ENCODE measurements at places on chromosomes 1 and 21.

DNA sequence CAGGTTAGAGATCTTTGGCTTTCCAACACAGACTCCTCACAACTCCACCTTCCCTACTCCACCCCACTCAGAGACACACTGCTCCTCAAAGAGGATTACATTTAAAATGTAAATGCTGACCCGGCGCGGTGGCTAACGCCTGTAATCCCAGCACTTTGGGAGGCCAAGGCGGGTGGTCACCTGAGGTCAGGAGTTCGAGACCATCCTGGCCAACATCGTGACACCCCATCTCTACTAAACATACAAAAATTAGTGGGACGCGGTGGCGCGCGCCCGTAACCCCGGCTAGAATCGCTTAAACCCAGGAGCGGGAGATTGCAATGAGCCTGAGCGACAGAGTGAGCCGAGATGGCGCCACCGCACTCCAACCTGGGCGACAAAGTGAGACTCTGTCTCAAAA lies 1.8 kb upstream of the ANP32E start:
- no peak for DNase-seq

GRCh38 chr1:18414872-18415447 lies 65.8 kb upstream of the KLHDC7A start:
- no peak for DNase-seq

DNA sequence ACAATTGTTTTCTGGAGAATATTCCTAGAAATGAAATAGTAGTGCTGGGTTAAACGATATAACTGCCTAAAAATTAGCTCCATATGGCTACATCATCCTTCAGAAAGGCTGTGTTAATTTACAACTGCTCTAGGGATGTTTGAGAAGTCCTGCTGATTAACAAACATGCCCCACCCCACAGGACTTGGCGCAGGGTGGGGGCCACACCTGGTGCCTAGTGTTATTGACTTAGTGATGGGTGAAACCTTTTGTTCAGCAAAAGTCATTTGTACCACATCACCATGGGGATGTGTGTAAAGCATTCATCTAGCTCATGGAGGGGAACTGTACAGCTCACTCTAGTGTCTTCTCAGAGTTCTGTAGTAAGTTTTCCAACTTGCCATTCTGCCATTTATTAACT lies 492.8 kb downstream of the CAMTA1 start:
- no peak for DNase-seq

GRCh38 chr1:37069406-37069805 lies 35.1 kb upstream of the GRIK3 start:
- no peak for DNase-seq

DNA sequence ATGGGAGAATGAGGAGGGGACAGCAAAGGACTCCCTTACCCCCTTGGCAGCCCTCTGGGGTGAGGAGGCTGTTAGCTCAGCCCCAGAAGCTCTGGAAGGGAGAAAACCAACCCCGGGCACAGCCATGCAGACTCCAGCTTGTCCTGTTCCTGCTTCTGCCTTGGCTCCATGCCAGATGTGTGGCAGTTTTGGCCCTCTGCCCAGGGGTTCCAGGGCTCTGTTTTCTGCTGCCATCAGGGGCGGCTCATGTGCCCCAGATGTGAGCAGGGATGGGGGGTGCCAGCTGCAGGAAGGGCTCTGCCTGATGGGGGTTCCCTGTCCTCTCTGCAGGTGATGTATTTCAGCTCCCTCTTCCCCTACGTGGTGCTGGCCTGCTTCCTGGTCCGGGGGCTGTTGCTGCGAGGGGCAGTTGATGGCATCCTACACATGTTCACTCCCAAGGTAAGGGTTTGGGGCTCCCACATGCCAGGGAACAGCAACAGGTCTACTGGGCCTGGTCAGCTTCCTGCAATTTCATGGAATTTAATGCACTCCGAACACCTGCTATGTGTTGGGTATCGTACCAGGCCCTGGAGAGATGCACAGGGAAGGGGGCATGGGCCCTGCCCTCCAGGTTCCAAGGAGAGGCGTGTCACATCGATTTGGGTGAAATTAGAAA lies 26.1 kb downstream of the SLC6A17 start:
- no peak for DNase-seq

- DNase-seq: peak; percentile 55
These were observed 228.6 kb downstream of the PAPPA2 start for GRCh38 chr1:176691251-176692228.

DNA sequence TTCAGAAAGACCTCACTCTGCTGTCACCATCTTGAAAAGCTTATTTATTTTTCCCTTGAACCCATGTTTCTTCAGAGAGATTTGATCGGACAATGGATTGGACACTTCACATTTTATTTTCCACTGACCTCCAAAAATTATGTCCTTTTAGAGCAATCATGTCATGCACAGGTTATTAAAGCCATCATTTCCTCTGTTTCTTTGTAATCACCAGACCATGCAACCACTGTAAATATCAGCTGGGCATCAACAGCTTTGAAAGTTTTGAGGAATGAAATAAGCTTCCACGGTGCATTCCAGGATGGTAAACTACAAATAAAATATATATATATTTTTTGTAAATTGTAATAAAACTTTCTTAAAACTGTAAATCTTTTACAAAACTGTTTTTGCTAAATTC lies 144.1 kb upstream of the ADAMTS5 start:
- DNase-seq: no peak

GRCh38 chr1:85581802-85582686 lies 1.5 kb downstream of the CCN1 start:
- no peak for DNase-seq

DNA sequence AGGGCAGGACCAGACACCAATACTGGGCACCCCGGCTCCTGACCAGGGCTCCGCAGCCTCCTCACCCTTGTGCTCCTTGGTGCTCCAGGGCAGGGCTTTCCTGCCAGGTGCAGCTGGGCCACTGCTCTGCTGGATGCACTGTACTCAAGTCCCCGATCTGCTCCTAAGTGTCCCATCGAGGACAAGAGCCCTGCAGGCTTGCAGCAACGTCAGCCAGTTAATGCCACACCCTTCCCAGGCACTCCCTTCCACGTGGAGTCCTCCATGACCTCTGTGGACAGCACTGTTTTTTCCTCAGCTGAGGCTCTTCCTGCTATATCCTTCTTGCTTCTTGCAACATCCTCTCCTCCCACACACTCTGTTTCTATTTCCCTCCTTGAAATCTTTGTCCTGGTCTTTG lies 94.0 kb upstream of the NGF start:
- no peak for DNase-seq

DNA sequence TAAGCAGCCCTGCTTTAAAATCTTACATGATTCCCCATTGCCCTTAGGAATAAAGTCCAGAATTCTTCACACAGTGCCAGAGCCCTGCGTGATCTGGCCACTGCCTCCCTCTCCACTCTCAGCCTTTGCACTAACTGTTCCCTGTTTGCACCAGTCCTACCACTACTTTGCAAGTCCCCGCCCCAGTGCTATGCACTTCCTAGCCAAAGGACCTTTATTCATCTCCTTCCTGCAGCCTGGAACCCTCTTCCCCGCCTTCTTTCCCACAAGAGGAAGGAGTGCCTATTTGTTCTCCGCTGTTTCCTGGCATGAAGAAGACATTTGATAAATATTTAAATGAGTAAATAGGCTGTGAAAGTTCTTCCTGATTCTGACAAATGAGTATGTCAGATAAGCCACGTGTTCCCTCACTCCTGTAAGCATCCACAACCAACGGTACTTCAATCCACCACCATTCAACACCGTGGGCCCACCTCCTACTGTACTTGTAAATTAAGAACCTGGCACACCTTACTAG lies 23.9 kb downstream of the CAPN8 start:
- DNase-seq: no peak

GRCh38 chr1:245337829-245338484 lies 183.2 kb downstream of the KIF26B start:
- DNase-seq: peak; percentile 42

- DNase-seq: no peak
These were observed 15.3 kb downstream of the RPS6KC1 start for GRCh38 chr1:213066363-213066762.

DNA sequence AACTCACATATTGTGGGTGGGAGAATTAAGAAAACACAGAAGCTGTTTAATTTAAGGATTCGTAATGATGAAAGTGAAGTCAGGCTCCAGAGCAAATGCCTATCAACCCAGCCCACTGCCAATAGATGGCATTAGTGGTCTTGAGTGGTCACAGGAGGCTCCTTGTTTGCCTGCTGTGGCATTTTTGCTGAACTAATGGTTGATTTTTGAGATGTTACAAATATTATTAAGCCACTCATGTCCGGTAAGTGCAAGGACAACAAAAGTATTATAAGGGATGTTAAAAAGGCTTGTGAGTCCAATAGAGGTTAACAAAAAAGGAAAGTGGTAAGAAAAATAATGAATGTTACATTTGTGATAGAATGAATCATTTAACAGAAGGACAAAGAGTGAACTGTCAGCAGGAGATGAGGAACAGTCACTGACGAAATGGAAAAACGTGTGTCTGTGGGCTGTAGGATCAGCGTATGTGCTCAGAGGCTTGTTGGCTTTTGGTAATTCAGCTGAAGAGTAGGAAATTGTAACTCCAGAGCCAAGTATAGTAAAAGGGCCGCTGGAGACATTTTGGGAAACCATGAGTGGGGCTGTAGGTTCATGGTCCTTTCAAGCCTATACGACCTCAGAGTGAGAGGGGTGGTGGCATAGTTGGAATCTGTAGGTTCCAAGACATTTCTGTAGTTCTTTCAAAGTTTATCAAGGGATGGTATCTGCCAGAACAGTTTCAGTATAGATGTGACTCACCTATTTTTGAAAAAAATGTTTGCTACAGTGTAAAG lies 11.2 kb downstream of the SFT2D2 start:
- no peak for DNase-seq

GRCh38 chr21:39681845-39682244 lies 63.1 kb upstream of the IGSF5 start:
- DNase-seq: no peak

- DNase-seq: no peak
These were observed 10.1 kb downstream of the SFT2D2 start for GRCh38 chr1:168235937-168236336.

DNA sequence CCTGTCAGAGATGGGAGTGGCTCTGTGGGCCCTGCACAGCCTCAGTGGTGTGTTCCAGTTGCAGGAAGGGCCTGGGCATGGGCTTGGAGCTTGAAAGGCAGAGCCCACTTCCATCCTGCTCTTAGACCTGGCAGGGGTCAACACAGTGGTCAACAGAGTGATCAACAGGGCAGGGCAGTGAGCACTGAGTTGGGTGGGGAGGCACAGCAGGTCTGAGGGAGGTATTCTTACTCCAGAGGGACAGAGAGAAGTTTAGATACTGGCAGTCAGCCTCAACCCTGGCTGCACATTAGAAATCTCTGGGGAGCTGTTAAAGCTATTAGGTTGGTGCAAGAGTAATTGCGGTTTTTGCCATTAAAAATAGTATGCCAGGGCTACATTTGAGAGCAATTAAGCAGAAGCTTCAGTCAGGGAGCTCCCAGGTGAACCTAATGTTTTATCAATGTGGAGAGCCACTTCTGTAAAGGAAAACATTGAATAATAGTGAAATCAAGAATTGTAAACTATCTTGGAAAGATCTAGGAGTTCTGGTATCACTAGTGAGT lies 37.7 kb downstream of the SH3BGR start:
- peak; percentile 7 for DNase-seq

DNA sequence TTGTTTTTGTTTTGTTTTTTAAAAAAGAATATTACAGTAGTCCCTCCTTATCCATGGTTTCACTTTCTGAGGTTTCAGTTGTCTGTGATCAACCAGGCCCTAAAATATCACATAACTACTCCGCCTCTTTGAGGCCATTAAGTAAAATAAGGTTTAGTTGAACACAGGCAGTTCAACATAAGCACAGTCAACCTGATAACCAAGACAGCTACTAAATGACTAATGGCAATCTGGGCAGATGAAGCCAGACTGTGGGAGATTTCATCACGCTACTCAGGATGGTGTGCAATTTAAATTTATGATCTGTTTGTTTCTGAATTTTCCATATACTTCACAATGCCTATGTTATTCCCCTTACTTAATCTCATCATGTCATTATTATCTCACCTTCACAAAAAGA lies 30.1 kb downstream of the LDLRAD1 start:
- DNase-seq: no peak

DNA sequence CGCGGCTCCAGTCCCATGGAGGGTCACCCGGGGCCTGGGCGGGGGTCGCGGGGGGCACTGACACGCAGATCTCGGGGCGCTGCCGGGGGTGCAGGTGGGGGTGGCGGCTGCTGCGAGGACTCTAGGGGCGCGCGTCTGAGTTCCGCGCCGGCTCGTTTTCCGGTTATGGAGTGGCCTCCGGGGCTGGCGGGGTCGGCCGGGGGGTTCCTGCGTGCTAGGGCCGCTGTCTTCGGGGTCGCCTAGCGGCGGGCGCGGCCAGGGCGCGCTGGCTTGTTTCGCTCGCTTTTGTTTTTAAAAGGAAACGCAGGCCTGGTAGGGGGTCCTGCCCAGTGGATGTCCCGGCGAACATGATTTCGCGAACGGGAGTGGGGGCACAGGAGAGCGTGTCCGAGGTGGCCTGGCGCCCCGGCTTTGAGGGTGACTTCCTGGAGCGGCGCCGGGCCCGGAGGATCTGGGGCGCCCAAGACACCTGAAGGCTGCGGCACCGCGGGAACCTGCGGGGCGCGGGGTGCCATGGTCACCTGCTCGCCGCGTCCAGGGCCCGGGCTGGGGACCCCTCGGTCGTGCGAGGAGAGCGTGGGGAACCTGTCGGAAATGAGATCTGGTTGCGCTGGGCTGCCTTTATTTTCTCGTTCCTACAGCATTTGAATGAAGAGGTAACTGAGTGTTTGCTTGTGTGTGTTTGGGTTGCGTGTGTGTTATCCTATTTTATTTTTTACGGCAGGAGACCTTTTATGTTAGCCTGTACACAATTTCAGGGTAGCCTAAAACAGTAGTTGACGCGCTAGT lies 618 bp downstream of the ETS2 start:
- DNase-seq: peak; percentile 55

DNA sequence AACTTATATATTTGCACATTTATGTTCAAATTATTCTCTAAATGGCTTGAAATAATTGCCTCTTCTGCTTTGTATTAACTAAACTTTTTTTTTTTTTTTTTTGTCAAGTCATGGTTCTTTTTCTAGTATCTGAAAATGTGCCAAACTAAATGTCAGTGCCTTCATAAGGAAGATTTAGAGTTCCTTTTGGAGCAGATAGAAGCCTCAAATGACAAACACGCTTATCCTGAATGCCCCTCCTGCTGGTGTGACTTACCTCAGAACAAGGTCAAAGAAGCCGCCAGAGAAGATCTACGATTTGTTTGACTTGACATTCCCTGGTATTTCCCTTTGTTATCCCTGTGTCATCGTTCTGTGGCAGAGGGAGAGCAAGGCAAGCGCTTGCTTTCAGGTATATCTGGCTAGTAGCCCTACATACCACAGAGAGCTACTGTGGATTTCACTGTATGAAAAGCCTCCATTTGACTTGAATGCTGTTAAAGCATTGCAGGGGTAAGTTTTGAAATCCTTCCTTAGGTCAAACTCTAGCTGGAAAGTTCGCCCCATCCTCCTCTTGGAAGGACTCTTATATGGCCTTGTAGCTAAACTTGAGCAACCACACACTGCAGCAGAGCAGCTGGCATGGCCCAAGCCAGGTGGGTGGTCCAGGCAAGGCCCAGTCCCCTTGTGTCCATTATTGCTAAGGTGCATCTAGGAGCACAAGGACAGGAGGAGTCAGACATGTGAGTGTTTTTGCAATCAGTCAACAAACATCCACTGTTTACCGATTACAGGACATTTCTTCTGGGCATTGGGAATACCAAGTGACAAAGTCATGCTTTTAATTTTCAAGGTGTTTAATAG lies 285.4 kb upstream of the USP25 start:
- DNase-seq: no peak

- no peak for DNase-seq
These were observed 39.5 kb downstream of the RNF115 start for GRCh38 chr1:145784409-145784808.

Measured in NB4 (cell line).